ENCODE measurements at places on chromosomes 12 and 14.

DNA sequence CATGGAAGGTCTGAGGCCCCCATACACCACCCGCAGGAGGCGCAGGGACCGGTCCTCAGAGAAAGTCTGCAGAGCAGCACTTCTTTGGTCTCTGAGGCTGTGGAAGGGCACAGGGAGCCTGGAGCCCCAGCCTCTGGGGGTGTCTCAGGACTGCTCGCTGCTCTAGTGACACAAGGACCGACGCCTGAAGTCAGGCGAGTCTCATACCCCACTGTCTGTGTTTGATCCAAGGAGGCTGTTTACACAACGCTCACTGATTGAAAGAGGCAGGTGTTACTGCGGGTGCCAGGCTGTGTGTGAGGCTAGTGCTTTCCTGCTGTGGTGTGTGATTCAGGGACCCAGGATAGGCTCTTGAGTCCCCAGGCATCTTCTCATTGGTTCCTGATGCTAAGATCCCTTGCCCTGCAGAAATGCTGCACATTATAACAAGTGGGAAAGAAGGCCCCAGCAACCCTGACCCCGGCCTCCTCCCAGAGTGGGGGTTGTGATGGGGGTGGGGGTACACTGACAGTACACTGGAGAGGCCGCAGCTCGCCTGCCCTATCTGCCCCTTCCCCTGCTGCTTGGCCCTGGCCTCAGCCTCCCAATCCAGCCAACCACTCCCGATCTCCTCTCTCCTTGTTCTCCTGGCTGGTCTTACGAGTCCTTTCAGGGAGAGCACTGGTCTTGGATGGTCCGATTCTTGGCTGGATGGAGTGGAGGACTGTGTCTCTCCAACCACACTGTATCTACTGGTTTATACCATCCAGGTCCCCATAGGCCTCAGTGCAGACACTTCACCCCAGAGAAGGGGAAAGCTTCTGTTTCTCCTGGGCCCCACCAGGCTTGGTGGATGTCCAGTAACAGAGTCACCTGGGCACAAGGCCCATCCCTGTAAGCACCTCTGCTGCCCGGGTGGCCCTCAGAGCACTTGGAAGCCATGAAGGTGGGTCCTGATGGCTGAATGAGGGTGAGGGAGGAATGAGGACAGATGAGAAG lies 6.6 kb downstream of the CACNA2D4 start:
- peak; percentile 2 for DNase-seq

DNA sequence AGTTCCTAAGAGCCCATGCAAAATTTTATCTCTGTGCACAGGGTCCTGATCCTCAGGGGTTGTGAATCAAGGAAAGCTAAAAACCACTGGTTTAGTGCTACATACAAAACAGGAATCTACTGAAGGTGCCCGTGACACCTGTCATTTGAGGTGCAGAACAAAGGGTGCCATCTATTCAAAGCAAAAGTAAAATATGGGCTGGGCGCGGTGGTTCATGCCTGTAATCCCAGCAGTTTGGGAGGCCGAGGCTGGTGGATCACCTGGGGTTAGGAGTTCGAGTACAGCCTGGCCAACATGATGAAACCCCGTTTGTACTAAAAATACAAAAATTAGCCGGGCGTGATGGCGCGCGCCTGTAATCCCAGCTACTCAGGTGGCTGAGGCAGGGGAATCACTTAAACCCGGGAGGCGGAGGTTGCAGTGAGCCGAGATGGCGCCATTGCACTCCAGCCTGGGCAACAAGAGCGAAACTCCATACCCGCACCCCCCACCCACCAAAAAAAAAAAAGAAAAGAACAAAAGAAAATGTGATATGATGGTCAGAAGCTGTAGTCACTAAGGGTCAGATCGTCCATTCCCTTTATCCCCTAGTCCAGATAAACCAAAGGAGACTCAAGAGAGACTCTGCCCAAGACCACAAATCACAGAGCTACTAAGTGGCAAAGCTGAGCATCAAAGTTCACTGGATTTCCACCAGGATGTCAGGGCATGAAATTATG lies 3.4 kb downstream of the PPTC7 start:
- DNase-seq: no peak

- DNase-seq: no peak
Measured at GRCh38 chr14:44494137-44494536, 12.9 kb downstream of the FSCB start.

GRCh38 chr12:66309606-66310005 lies 7.3 kb downstream of the HELB start:
- no peak for DNase-seq

- peak; percentile 87 for DNase-seq
Measured at GRCh38 chr14:49879646-49880204, 13.2 kb upstream of the ARF6 start.

GRCh38 chr12:132723764-132724140 lies 13.1 kb downstream of the PGAM5 start:
- no peak for DNase-seq

- no peak for DNase-seq
Measured at GRCh38 chr12:71626768-71627167, 36.9 kb downstream of the ZFC3H1 start.

GRCh38 chr14:89165189-89166181 lies 251.5 kb downstream of the FOXN3 start:
- DNase-seq: peak; percentile 28

- no peak for DNase-seq
Measured at GRCh38 chr12:34301251-34302130, 279.2 kb downstream of the ALG10 start.

GRCh38 chr12:61525331-61525730 lies 734.9 kb upstream of the USP15 start:
- DNase-seq: no peak

DNA sequence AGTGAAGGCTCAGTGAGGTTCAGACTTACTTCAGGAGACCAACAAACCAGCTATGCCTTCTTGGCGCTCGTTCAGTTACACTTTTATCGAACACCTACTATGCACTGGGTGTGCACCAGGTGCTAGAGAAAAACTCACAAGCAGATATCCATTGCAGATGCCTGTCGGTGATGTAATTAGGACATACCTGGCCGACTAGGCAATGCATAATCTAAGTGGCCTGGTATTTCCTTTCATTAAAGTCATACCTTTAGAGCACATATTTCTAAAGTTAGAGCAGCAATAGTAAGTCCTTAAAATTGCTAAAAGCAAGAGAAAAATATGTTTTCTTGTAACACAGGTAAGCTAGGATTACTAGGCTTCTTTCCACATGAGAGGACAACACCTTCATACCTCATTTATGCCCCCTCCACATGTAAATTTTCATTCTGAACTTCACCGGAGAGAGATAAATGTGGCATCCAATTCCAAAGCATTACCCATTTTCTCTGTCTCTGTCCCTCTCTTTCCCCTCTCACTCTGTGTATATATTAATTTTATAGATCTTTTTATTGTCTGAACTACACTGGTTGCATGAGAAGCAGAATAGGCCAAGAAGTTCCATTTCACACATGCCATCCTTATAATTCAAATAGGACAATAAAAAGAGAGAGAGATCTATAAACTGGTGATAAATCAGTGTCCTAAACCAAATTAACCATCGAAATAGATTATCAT lies 242.2 kb downstream of the SPTSSA start:
- DNase-seq: no peak

- DNase-seq: no peak
Measured at GRCh38 chr12:57637364-57637763, 4.4 kb upstream of the B4GALNT1 start.

DNA sequence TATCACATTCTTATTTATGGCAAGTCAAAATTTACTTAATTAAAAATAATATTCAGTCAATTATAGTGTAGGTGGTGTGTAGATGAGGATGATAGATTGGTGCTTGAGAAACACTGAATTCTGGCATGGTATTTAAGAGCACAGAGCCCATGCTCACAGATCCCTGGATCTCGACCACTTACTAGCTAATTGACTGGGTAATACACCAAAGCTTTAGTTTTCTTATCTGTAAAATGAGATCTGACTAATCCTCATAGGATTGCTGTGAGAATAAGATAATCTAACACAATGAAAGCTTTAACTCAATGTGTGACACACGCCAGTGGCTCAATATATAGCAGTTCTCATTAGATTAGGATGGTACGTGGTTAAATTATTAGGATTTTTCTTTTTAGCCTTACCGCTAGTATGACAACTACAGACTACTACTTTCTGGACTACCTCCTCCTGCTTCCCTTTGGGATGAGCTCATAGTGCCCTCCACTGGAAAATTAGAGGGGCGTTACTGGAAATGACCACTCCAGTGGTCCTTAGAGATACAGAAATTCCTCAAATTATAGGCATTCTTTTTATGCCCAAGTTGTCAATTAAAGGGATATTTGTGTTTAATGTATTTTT lies 482.8 kb upstream of the TBX3 start:
- DNase-seq: no peak

DNA sequence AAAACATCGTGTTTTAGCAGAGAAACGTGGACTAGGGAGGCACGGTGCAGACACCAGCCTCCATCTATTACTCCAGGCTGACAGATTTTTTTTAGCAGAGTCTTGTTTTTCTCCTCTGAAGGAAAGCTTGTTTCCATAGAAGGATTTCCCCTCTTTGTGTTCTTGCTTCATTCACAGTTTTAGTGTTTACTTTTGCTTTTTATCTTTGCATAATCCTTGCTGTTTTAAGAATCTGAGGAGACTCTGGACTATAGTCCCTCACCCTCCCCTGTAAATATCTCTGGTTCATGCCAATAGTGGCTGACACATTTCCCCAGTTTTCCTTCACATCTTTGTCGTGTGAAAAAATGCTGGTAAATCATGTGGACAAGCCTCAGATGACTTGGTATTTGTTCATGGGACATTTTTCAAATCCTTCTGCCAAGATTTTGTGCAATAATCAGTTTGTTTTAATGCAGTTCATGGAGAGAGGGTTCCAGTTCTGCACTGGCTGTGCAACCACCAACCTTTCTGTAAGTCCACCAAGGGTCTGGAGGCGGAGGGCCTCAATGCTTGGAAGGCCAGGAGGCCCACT lies 39.9 kb upstream of the TMCC3 start:
- DNase-seq: no peak
